ENCODE measurements at places on chromosomes 13 and 19.

- DNase-seq = peak; percentile 67
Measured at GRCh38 chr19:38564981-38565690, 52.6 kb downstream of the MAP4K1 start.

- peak; percentile 21 for DNase-seq
Measured at GRCh38 chr13:25732111-25732865, 319.5 kb downstream of the SHISA2 start.

- DNase-seq = no peak
Measured at GRCh38 chr19:43362745-43363144, 9.3 kb downstream of the CD177 start.

- DNase-seq = no peak
Measured at GRCh38 chr13:49980266-49980665, 16.6 kb upstream of the TRIM13 start.

DNA sequence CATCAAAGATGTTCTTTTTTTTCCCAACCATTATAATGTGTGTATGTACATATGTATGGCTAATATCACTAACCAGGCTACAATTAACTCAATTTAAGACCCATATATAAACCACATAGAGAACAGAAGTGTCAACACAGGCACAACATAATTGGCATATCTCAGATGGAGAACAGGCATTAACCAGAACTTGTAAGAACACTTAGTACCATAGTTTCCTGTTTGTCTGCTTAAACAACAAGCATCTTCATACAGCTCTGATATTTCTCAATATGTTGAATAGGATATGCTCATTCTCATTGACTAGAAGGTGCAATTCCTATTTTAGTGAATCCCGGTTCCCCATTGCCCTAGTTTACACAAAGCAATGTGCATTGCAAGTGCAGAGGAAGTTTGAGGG lies 116.9 kb upstream of the EDNRB start:
- DNase-seq = no peak

- DNase-seq = no peak
Measured at GRCh38 chr13:110572778-110573118, 11.2 kb upstream of the RAB20 start.

- no peak for DNase-seq
Measured at GRCh38 chr13:48500652-48501197, 32.2 kb downstream of the RCBTB2 start.

DNA sequence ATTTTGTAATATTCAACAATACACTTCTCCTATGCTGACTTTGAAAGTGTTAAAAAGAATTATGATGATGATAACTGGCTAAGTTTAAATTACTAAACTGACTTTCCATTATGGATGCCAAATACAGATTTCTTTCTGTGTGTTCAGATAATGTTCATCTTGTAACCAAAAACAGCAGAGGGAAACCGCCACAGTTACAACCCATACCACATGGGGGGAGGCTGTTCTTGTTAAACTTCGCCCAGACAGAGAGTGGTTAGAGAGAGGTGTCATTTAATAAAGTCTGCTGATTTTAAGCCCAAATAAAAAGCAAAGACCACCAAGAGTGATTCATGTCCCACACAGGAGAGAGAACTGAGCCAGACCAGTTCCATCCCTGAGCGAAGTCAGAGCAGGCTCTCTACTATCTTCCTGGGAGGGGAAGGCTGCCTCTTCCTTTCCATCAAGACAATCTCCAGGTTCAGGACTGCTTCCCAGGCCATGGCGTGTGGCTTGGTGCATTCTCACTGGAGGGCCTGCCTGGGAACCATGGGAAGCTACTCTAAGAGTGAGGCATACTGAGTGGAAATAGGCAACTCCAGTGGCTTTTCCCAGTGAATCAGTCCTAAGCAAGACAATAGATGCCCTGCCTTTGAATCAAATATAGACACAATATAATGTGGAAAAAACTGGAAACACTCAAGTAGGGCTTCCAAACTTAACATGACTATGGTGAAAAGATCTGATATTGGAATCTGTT lies 18.2 kb downstream of the EFNB2 start:
- no peak for DNase-seq

DNA sequence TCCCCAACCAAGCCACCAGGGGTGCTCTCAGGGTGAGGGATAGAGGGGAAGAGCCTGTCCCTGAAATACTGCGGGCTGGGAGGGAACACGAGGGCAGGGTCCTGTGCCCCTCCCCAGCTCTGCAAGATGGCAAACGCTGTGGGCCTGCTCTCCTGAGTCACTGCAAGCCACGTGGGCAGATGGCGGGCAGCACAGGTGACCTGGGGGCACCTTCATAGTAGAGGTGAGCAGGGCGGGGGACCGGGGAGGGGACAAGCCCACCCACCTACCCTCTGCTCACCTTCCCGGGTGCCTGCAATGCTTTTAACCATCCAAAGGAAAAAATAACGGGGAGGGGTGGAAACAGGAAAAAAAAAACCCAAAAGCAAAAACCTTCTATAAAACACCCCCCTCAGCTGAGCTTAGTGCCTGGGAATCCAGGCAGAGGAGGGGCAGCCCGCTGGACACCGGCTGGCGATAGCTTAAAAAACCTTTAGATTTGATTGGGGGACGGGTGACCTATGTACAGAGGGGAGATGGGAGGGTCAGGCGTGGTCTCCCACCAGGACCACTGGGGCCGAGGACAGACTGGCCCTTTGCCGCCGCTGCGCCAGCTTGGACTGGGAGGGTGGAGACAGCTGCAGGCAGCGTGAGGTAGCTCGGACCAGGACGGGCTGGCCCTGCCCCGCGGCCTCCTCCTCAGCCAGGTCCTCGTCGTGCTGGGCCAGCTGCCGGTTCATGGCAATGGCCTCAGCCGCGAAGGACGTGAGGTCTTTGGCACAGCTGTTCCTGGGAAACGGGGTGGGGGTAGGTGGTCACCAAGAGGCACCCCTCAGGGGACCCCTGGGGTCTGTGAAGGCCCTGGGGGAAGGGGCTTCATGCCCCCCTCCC lies 11.7 kb downstream of the MKNK2 start:
- DNase-seq = no peak

DNA sequence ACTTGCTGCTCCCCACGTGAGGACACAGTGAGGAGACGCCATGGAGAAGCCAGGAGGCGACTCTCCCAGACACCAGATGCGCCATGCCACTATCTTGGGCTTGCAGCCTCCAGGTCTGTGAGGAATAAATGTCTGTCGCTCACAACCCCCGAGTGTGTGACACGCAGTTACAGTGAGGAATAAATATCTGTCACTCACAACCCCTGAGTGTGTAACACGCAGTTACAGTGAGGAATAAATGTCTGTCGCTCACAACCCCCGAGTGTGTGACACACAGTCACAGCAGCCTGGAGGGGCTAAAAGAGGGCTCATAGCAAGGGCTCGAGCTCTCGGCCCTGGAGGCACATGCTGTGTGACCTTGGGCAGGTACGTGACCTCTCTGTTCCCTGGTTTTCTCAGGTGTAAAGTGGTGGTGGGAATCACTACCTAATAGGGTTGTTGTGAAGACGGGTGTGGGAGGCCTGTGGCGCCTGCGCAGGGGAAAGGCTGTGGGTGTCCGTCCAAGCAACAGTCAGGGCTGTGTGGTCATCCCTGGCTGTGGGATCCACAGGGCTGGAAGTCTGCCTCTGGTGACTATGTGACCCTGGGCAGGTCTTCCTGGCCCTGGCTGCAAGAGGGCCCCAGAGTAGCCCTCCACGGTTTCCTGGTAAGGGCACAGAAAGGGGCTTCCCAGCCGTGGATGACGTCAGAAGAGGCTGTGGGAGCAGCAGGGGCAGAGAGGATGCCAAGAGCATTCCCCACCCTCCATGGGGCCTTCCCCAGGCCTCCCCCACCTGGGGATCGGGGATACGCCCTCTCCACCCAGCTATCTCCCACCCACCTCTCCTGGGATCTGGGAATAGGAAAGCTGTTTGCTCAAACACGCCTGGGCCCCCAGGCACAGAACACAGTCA lies 77.7 kb downstream of the C1QTNF9 start:
- no peak for DNase-seq

GRCh38 chr13:31437975-31438374 lies 238.2 kb downstream of the B3GLCT start:
- DNase-seq = no peak

DNA sequence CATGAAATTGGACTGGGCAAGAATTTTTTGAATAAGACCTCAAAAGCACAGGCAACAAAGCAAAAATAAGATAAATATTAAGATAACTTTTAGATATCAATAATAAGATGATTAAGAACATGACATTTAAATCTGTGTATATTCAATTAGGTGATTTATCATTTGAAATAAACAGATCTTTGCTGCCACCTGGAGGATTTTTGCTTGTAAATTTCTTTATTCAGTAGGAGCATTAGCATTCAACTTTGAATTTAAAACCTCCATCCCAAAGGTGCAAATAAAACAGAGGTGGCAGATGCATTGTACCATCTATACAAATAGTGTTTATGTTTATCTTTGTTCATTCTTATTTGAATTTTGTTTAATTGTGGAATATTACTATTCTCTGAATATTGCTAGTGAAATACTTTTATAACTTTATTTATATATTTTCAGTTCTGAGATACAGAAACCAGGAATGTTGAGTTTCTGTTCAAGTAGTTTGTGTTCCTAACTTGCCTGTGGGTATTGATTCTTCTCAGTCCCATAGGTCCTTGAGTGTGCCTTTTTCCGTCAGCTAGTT lies 20.9 kb downstream of the COG6 start:
- DNase-seq = no peak

GRCh38 chr13:109595471-109595870 lies 190.9 kb downstream of the IRS2 start:
- no peak for DNase-seq

DNA sequence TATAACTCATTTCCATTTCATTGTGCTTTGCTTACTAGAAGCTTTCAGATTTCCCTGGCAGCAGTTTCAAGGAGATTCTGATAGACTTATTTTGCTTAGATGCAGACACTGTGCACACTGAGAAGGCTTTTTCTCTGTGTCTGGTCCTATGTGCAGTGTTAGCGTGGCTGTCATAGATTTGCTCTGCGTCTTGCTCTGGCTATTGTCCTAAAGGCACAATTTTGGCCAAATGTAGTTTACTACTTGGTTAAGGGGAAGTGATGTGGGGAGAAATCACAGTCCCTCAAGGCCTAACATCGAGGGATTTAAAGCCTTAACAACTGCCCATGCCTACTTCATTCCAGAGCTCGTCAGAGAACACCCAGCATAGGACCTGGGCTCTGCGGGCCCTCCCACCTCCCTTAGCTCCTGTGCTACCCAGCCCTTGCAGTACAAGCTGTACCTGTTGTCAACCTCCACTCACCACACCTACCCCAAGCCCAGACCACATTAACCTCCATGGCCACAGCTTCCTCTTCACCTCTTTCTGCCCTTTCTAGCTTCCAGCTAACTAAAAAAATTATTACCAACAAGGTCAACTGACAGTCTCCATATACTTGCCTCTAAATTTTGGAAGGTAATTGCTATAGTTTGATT lies 38.9 kb upstream of the KATNAL1 start:
- DNase-seq = no peak

DNA sequence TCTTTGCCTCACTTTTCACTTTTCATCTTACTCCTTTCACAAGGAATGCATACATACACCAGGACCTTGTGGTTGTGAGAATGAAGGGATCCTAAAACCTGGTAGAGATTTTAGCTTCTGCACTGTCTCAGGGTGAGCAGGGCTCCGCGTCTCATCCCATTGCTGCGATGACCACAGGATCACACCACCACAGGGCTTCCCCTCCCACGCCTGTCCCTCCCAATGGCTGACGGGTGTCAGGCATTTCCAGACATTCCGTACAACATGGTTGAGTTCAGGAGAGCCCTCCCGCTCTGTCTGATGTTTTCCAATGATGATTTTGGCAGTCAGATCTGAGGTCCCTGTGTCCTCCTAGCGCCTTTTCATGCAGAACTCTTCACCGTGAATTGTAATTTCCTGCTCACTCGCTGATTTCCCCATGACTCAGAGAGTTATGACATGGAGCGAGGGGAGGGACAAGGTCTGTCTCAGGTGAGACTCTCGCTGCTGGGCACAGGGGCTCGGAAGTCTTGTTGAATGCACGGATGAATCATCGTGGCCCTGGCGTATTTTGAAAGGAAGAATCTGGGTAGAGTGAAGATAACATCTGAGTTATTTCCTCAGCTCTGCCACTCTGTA lies 102.8 kb downstream of the TEX29 start:
- DNase-seq = peak; percentile 32

DNA sequence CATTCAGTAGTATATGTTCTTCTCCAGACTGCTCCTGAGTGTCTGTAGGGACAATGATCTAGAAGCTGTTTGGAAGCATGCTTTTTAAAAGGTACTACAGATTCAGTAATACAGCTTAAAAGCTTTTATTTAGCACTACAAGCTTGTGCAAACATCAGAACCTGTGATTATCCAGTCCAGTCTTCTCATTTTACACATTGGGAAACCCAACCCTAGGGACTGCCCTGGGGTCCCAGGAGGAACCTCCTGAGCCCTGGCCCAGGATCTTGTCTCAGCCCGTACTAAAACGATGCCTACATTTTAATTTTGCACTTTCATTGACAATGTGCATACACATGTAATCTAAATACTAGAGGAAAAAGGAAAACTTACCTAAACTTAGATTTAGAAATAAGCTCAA lies 12.5 kb downstream of the DOCK9 start:
- DNase-seq = no peak

DNA sequence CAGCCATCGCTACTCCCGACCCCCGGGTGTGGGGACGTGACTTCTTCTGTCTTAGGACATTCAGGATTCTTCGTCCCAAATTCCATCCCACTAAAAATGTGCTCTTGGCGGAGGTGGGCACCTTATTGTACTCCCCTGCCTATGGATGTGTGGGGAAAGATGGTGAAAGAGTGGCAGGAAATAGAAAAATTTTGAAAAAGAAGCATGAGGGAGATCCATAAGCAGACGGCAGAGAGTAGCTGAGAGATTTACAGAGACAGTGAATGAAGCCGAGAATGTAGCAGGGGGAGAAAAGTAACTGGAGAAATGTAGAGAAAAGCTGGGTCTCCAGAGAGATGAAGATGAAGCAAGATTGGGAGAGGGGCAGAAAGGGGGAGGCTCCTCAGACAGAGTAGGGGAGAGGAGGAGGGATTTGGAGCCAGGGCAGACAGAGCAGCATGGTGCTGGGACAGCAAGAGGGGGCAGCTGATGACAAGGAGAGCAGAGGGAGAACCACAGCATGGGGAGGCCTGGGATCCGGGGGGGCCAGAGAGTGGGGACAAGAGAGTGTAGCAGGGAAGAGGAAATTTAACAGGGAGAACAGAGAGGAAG lies 843 bp downstream of the ZNF610 start:
- no peak for DNase-seq

DNA sequence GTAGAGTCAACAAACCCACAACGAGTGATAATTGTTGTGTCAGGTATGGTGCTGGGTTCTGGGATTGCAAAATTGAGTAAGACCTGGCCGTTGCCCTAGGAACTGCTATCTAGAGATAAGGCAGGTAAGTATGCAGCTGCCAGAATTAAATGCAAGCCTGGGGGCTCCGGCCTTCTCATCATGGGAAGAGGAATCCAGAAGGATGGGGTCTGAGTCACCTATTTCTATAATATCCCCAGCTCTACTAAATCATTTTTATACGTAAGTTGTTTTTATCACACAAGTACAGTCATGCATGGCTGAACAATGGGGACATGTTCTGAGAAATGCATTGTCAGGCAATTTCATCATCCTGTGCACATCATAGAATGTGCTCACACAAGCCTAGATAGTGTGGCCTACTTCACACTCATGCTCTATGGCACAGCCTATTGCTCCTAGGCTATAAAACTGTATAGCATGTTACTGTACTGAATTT lies 203.0 kb downstream of the KLF5 start:
- DNase-seq = no peak

Measured in urothelium cell line (cell line).